ENCODE measurements at places on chromosomes 5 and 9.

DNA sequence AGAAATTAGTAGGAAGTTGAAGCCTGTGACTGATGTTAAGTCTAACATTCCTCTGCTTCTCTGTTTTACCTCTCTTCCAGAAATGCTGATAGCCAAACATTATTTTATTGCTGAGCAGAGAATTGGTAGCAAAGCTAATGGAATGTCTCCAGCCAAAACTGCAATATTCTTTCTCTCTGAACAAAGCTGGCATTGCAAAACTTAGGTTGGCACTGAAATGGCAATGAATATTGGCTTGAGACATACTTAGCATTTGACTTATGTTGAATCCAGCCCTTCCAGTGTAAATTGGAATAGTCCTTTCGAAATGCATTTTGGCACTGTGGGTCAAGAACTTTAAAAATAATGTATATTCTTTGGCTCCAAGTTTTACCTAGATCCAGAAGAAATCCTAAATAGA lies 21.1 kb downstream of the FAF2 start:
- no peak for DNase-seq

DNA sequence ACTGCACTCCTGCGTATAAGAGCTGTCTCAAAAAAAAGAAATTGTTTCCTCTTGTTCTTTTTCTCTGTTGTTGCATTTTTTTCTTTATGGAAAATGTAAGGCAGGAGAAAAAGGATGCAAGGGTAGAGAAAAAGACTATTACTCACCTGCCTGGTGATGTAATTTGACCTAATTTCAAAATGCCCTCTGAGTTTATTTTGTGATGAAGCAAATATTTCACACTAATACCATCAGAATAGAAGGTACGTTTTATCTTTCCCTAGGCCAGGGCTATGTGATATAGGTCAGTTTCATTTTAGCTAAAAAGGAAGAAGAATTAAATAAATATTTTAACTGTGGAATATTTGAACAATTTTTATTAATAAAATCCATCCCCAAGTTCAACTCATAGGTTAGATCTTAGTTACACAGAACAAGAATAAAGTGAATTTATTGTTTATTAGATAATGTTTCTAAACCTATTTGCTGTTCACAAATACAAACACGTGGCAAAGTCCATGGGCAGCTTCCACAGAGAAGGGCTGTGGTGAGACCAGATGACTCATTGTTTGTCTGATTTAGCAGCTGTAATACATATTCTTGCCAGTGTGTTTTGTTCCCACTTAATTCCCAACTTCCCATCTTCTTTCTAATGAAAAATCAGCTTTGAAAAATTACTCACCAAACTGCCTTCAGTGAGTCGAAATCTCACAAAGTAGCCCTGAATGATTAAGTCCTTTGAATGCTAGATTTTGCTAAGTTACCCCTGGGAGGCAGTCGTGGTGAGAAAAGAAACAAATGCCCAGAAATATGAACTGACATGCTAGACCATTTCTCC lies 52.8 kb upstream of the CCDC112 start:
- DNase-seq: no peak

- DNase-seq: no peak
Observed at GRCh38 chr5:10306806-10307205, 896 bp downstream of the CMBL start.

- DNase-seq: no peak
Observed at GRCh38 chr9:129354498-129354897, 176.4 kb upstream of the IER5L start.

DNA sequence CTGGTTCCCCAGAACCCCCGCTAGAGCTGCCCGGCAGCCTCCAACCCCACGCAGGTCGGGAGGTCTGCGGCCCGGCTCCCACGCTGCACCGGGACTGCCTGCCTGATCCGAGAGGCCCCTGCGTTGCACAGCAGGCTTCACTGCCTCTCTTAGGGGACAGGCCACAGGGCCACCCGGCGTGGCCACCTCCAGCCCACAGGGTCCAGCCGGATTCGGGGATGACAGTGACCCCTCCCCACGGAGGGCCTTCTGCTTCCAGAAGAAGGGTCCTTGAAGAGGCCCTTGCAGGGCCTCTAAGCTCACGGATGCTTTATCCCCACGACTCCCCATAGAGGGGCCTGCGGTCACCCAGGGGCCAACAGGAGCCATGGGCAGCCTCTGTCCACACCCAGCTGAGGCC lies 66.1 kb upstream of the PPP1R26 start:
- DNase-seq: no peak

GRCh38 chr5:132438917-132439316 lies 51.7 kb downstream of the IRF1 start:
- no peak for DNase-seq

DNA sequence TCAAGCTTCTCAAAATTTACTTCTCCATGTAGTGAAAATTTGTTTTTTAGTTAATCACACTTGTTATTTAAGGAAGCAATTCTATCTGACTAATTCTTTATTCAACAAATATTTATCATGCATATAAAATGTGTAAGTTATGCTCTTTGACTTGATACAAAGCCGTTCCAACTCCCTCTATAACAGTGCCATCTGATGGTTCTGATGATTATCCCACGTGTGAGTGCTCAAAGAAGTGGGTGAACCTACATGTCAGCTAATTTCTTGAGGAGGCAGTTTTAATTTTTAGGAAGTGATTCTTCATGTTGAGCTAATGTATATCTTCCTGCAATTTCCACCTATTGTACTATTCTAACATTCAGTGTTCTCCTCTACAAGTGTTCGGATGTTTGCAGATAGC lies 88.8 kb upstream of the BRINP1 start:
- no peak for DNase-seq

DNA sequence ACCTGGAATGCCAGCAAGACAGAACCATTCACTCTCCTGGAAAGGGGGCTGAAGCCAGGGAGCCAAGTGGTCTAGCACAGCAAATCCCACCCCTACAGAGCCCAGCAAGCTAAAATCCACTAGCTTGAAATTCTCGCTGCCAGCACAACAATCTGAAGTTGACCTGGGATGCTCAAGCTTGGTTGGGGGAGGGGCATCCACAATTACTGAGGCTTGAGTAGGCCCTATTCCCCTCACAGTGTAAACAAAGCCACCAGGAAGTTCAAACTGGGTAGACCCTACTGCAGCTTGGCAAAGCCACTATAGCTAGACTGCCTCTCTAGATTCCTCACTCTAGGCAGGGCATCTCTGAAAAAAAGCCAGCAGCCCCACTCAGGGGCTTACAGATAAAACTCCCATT lies 17.3 kb downstream of the RIGI start:
- DNase-seq: no peak

DNA sequence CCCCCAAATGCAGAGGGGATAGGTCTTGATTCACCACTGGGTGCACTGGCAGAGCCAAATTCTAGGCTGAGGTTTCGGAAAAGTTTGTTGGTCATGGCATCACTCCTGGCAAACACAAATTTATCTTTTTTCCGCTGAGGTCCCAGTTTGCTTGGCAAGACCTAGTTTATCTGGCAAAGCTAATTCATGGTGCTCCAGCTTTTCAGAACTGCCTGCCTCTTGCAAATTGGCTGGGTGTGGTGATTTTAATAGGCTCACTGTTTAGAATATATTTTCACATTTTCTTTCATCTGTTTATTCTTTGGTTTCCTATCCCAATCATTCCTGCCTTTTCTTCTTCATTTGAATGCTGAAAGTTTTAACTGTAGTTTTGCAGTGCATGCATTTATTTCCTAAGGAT lies 50.5 kb upstream of the MAMDC2 start:
- no peak for DNase-seq

- DNase-seq: peak; percentile 12
Observed at GRCh38 chr9:8762479-8763085, 963.0 kb upstream of the DMAC1 start.

- DNase-seq: no peak
Observed at GRCh38 chr5:34499001-34499734, 157.0 kb upstream of the RAI14 start.

DNA sequence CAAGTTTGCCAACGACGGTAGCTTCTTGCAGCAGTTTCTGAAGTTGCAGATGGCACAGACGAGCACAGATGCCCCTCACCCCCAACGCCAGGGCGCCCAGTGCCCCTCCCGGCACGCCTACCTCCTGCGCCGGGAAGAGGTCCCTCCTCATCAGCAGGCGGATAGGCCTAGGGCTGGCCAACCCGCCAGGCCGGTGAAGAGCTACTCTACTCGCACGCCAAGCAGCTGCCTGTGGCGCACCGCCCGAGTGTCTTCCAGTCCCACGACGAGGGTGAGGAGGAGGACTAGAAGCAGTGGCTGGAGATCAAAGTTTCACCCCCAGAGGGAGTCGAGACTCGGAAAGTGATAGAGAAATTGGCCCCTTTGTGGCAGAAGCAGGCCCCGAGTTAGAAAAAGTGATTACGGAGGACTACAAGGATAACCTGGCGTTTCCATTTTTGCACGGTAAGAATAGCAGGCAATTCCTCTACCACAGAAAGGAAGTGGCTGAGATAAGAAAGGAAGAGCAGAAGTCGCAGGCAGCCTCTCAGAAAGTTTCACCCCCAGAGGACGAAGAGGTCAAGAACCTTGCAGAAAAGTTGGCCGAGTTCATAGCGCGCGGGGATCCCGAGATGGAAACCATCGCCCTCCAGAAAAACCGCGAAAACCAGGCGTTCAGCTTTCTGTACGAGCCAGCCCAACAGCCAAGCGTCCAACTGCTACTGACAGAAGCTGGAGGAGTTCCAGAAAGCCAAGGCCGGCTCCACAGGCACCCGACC lies 170.4 kb downstream of the HINT1 start:
- DNase-seq: no peak

DNA sequence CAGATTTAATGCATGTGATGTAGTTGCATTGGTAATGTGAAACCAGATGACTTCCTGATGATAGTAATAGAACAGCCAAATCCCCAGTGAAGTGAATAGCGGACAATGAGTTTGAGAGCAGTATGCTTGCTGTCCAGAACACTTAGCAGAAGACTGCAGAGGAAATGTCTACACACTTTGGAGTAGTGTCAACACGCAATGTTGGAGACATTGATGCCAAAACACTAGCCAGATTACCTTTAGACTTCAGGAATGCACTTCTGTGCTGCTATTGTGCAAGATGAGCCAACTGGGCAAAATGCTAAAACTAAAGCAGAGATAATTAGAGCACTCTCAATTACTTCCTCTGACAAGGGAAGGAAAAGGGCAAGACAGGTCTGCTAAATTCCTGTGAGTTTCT lies 176.7 kb downstream of the PRDM9 start:
- no peak for DNase-seq

GRCh38 chr5:68548959-68549676 lies 333.6 kb downstream of the PIK3R1 start:
- DNase-seq: no peak

DNA sequence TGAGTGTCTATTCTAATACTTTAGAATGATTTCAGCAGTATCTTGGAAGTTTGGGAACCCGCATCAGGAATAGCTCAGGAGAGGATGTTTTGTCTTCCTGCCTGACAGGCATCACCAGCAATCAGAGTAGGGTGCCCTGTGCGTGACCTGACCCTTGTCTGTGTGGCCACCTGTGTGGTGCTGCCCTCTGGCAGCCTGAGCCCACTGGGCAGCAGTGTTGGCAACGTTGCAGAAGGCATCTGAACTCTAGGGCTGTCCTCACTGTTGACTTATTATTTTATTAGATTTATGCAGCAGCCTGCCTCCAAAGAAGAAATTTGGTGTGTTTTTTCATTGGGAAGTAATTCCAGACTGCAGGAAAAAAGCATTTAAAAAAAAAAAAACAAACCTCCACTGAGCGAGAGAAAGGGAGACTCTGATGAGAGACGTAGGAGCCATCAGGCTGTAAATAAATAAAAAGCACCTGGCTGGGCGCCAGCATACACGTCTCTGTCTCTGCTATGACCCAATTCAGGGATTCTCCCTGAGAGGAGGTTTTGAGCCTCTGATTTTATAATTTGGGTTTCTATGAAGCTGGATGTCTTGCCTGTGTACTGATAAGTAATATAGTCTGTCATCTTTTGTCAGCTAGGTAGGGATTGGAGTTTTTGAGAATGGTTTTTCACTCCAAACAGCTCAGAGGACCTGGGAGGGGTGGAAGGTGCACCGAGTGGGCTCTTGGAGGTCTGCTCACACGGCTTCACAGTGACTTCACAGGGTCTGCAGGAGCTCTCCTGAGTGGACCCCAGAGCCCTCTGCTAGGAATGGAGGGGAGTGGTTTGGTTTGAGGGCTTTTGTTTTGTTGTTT lies 49.0 kb downstream of the FAM78A start:
- DNase-seq: no peak

All from iPS DF 19.7 (cell line).